Stimulated activated CD8-positive, alpha-beta memory T cell treated with anti-CD3 and anti-CD28 coated beads, Interleukin-15, amount 100 ng/mL, for 48 hours (primary cell): ENCODE measurements at places on chromosomes 12 and 14.

GRCh38 chr14:45057349-45057748, 26.6 kb upstream of the PRPF39 start:
- DNase-seq, result no peak

GRCh38 chr12:11795913-11796459, 146.5 kb downstream of the ETV6 start:
- no peak for DNase-seq

GRCh38 chr14:61866932-61867920, 105.0 kb downstream of the SNAPC1 start:
- DNase-seq, result no peak

- no peak for DNase-seq
Observed at GRCh38 chr12:4284306-4284705, 10.7 kb downstream of the CCND2 start.
